Transverse colon (tissue), 4 donors: ENCODE measurements at places on chromosomes 4 and X. TPM values are rescaled to one million over a fixed set of nuclear protein-coding genes. Genes with fewer than 3 reads are reported as not detected.

DNA sequence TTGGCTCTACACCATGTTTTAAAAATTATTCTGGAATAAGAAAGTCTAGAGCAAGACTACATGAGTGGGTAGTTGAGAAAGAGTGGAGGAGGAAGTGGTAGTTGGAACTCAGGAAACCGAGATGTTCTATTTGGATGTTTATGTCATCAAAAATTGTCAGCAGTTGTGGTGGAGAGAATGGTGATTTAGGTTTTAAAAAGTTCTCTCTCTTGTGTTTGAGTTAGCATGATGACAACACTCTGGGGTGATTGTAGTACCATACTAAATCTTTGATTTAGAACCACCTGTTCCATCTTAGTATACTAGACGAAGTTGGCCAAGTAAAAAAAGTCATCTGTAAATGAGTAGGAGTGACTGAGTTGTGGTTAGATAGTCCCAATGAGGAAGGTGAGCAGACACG, 40.7 kb downstream of the KLHL2 start:
- no peaks in the 10 kb centered on the region for H3K36me3 ChIP-seq
- no peaks in the 10 kb centered on the region for H3K27me3 ChIP-seq
- H3K4me3 ChIP-seq = no peak overlapping the region
- DNase-seq = no peak
- no peak overlapping the region for H3K27ac ChIP-seq

GRCh38 chrX:30637874-30638815, 15.1 kb upstream of the GK start:
- H3K27me3 ChIP-seq = no peaks in the 10 kb centered on the region
- DNase-seq = no peak
- H3K27ac ChIP-seq = no peak overlapping the region
- no peaks in the 10 kb centered on the region for H3K4me1 ChIP-seq
- H3K4me3 ChIP-seq = no peak overlapping the region
- no peaks in the 10 kb centered on the region for H3K36me3 ChIP-seq

DNA sequence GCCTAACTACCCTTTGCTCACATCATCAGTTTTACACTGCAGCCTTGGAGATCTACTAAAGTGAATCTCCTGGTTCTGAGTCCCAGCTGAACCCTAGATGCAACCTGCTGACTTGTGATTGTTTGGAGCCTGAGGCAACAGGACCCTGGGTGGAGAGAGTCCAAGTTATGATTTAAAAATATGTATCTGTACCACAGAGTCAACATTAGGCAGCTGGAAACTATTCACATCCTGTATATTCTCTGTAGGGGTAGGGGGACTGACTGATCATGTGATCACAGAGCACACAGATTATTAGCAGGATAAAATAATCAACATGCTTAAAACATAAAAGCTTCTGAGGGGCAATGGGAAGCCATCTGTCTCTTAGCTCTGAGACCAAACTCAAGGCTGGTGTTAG, 52.1 kb downstream of the CT47B1 start:
- no peaks in the 10 kb centered on the region for H3K27me3 ChIP-seq
- H3K36me3 ChIP-seq = no peaks in the 10 kb centered on the region
- H3K27ac ChIP-seq = no peak overlapping the region
- no peaks in the 10 kb centered on the region for H3K4me1 ChIP-seq
- H3K4me3 ChIP-seq = no peak overlapping the region

Gene REPS2
- 10.8 TPM for total RNA-seq

Gene FRAS1
- total RNA-seq = 3.0 TPM

- DNase-seq = no peak
- no peaks in the 10 kb centered on the region for H3K27me3 ChIP-seq
- H3K27ac ChIP-seq = peak overlapping the region; percentile 3
Measured at GRCh38 chr4:118774989-118775388, 60.9 kb downstream of the SEC24D start.

DNA sequence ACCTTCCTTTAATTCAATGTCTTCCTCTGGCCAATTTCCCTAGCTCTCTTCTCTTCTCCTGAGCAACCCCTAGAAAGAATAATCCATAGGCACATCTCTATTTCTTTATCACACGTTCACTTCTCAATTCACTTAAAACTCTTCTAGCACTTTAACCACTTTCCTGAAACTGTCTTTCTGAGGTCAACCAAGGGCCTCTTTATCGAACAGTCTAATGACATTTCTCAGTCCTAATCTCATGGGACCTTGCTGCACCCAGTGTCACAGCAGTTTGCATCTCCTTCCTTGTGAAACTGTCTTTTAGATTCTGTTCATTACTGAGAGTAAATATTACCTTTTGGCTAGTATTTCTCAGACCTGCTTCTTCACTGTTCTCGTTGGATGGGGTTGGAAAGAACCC, 285.3 kb upstream of the RASGEF1B start:
- H3K27me3 ChIP-seq = no peaks in the 10 kb centered on the region
- no peak for DNase-seq
- H3K27ac ChIP-seq = no peak overlapping the region
- H3K36me3 ChIP-seq = no peaks in the 10 kb centered on the region
- H3K4me1 ChIP-seq = no peaks in the 10 kb centered on the region
- no peak overlapping the region for H3K4me3 ChIP-seq

Gene GPC3
- 4.9 TPM for total RNA-seq

DNA sequence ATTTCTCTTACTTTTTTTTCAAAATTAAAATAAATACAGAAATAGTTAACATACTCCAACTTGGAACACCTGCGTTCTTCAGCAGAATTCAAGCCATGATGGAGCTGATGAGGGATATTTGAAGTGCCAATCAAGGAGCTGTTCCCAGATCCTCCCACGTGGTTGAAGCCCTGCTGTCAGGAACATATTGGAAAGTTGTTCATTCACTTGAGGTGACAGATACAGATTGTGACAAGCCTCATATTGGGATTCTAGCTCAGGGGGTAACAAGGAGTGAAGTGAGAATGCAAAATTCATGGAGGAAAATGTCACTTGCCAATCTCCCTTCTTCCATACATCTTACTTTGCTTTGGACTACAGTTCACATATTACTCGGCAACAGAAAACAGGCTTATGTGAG, 2670.8 kb downstream of the PCDH7 start:
- no peaks in the 10 kb centered on the region for H3K4me1 ChIP-seq
- H3K4me3 ChIP-seq = no peak overlapping the region
- H3K27ac ChIP-seq = no peak overlapping the region
- no peak for DNase-seq

DNA sequence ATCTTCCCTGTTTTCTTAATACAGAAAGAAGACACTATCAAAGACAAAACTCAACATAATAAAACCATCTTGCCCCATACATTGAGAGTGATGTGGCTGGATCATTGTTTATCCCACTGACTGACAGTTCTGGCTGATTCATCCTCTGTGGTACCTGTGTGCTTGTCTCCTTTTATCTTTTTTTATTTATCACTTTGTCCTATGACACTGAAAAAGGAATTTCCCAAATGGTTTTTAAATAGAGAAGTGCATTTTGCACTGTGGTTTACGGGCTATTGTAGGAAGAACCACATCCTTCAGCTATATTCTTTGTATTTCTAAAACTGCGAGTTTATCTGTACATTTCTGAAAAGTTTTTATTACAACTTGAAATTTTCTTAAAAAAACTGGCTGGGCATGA, 15.0 kb downstream of the TTC29 start:
- H3K36me3 ChIP-seq = no peaks in the 10 kb centered on the region
- H3K27ac ChIP-seq = no peak overlapping the region
- no peak for DNase-seq
- H3K27me3 ChIP-seq = no peaks in the 10 kb centered on the region
- no peak overlapping the region for H3K4me3 ChIP-seq

DNA sequence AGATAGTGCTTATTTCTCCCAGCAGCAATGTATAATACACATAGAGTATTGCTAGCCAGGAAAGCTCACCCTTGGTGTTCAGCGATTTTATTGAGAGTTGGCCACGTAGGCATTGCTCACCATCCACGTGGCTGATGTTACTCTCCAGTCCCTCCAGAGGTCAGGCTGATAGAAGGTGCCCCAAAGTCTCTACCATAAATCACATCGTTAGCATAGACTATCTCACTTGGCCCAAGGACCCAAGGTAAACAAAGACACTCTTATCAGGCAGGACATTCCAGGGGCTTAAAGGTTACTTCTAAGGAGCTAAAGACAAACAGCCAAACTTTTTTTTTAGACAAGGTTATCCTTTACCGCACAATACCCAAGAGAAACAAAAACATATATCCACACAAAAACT, 30.3 kb upstream of the RGN start:
- DNase-seq = no peak
- H3K4me1 ChIP-seq = no peaks in the 10 kb centered on the region
- no peak overlapping the region for H3K4me3 ChIP-seq
- H3K27me3 ChIP-seq = no peaks in the 10 kb centered on the region
- no peak overlapping the region for H3K27ac ChIP-seq

DNA sequence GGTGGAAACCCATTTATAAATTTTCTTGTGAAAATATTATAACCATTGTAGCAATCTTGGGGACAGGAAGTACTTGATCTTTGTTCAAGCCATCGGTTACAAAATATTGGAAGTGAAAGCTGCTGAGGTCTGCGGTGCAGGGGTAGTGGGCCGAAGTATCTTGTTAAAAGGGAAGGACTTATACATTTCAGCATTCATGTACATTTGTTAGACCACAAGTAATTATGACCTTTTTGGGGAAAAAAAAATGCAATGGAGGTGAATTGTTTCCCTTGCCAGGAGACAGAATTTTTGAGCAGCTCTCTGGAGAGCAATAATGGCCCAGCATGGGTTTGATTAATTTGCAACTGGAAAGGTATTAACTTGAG, 121.3 kb downstream of the EGF start:
- no peak for DNase-seq
- H3K27ac ChIP-seq = no peak overlapping the region
- H3K36me3 ChIP-seq = no peaks in the 10 kb centered on the region
- peaks cover 11% of the 10 kb centered on the region for H3K27me3 ChIP-seq
- no peaks in the 10 kb centered on the region for H3K4me1 ChIP-seq

GRCh38 chrX:66602381-66602938, 36.4 kb downstream of the EDA2R start:
- no peak overlapping the region for H3K27ac ChIP-seq
- H3K36me3 ChIP-seq = no peaks in the 10 kb centered on the region
- H3K4me1 ChIP-seq = no peaks in the 10 kb centered on the region
- H3K4me3 ChIP-seq = no peak overlapping the region

GRCh38 chr4:108337923-108338322, 169.2 kb upstream of the LEF1 start:
- peaks cover 7% of the 10 kb centered on the region for H3K4me1 ChIP-seq
- H3K4me3 ChIP-seq = no peak overlapping the region
- H3K36me3 ChIP-seq = no peaks in the 10 kb centered on the region
- no peak for DNase-seq
- H3K27ac ChIP-seq = no peak overlapping the region

- no peaks in the 10 kb centered on the region for H3K4me1 ChIP-seq
- no peaks in the 10 kb centered on the region for H3K27me3 ChIP-seq
- no peak overlapping the region for H3K27ac ChIP-seq
- no peaks in the 10 kb centered on the region for H3K36me3 ChIP-seq
- DNase-seq = no peak
Measured at GRCh38 chrX:45035071-45035470, 162.1 kb downstream of the KDM6A start.

Gene POU3F4
- not detected for total RNA-seq

- no peak overlapping the region for H3K4me3 ChIP-seq
- no peaks in the 10 kb centered on the region for H3K4me1 ChIP-seq
- no peak overlapping the region for H3K27ac ChIP-seq
- no peaks in the 10 kb centered on the region for H3K36me3 ChIP-seq
- no peaks in the 10 kb centered on the region for H3K27me3 ChIP-seq
Measured at GRCh38 chrX:135330706-135331105, 21.4 kb downstream of the ETDC start.

DNA sequence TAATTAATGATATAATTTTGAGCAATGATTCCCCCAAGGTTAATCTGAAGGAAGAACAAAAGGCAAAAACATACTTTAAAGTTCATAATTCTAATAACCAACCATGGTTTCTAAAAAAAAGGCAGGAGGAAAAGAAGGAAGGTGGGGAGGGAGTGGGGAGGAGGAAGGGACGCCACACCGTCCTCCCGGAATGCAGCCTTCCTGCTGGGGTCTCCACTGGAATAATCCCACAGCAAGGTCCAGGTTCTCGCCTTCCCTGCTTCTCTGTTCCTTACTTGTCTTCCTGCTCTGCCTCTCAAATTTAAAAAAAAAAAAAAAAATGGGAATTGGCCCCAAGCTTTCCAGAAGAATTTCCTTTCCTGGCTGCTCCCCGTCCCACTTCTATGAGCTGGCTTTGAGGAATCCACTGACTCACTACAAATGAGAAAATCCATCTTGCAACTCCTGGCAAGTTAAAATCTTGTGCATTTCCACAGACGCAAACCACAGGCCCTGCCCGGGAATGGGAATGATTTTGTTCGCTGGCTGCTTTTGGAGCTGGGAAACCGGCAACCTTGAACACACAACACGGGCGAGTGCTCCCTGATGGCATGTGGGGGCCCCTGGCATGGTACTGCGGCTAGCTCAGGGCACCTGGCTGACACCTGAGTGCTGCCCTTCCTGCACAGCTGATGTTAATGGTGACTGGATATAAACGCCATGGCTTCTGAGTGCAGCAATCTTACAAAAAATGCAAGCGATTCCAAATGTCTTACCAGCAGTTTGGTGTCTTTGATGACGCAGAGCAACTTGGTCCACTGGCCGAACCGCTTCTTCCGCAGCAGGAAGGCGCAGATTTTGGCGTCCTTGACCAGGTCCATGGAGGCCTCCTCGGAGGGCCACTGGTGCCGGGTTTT, 97.0 kb downstream of the AFAP1 start:
- H3K4me3 ChIP-seq = no peak overlapping the region
- peaks cover 14% of the 10 kb centered on the region for H3K36me3 ChIP-seq
- H3K27ac ChIP-seq = peak overlapping the region; percentile 89
- H3K27me3 ChIP-seq = no peaks in the 10 kb centered on the region

Gene TBC1D19
- 19.1 TPM for total RNA-seq

GRCh38 chr4:69835766-69836165, 24.2 kb downstream of the SULT1E1 start:
- H3K36me3 ChIP-seq = no peaks in the 10 kb centered on the region
- H3K27me3 ChIP-seq = no peaks in the 10 kb centered on the region
- H3K27ac ChIP-seq = no peak overlapping the region
- no peak overlapping the region for H3K4me3 ChIP-seq
- DNase-seq = no peak

Gene TRMT44
- total RNA-seq = 19.1 TPM

DNA sequence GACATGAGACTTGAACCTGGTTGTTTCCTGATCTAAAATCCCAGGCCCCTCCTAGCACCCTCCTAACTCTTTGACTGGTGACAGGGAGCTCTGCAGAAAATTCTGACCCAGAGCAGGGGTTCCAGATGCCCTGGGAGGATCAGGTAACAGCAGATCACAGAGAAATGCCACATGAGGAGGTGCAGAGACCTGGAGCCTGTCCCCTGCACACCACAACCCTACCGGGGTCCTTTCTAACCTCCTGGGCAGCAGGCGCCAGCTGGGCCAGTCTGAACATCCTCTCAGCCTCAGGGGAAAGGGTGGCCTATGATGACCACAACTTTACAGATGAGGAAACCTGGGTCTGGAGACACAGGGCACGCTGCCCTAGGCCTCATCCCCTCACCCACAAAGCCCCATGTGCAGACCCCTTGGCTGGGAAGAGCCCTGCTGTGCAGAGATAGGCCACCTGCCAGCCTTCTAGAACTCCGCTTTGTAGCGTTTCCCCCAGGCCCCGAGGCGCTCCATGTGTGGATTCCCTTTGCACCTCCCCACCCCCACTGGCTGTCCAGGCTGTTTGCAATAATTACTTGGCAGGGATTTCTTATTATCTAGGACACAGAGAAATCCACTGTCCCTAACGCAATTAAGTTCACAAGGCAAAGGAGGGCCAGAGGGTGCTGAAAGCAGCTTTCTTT, 36.5 kb downstream of the WDR1 start:
- H3K36me3 ChIP-seq = no peaks in the 10 kb centered on the region
- H3K4me1 ChIP-seq = no peaks in the 10 kb centered on the region
- H3K4me3 ChIP-seq = no peak overlapping the region
- no peak for DNase-seq

Gene TLR1
- 7.9 TPM for total RNA-seq
